ENCODE measurements at places on chromosomes 12 and 14.

- no peak for DNase-seq
These were observed 377.8 kb upstream of the TMEM132C start for GRCh38 chr12:127888943-127889719.

- DNase-seq: no peak
These were observed 192.4 kb downstream of the TMX1 start for GRCh38 chr14:51432302-51432948.

GRCh38 chr14:47259796-47260195 is 415.6 kb downstream of the MDGA2 start:
- no peak for DNase-seq

GRCh38 chr12:53843545-53843944 is 91.8 kb upstream of the CISTR start:
- DNase-seq: no peak

- DNase-seq: no peak
These were observed 435.2 kb upstream of the DCN start for GRCh38 chr12:91617818-91618217.

DNA sequence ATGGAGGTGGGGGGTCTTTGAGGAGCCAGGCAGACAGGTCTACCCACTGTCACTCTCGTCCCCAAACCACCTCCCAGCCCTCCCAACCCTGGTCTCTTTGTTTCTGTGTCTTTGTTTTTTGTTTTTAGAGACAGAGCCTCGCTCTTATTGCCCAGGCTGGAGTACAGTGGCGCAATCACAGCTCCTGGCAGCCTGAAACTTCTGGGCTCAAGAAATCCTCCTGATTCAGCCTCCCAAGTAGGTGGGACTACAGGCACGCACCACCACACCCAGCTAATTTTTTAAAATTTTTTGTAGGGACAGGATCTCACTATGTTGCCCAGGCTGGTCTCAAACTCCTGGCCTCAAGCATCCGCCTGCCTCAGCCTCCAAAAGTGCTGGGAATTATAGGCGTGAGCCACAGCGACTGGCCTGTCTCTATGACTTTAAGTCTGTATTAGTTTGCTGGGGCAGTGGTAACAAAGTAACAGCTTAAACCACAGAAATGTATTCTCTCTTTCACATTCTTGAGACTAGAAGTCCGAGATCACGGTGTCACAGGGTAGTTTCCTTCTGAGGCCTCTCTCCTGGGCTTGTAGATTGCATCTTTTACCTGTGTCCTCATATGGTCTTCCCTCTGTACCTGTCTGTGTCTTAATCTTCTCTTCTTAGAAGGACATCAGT is 26.1 kb downstream of the DTX1 start:
- no peak for DNase-seq

GRCh38 chr14:58650857-58651256 is 13.1 kb downstream of the DACT1 start:
- no peak for DNase-seq

DNA sequence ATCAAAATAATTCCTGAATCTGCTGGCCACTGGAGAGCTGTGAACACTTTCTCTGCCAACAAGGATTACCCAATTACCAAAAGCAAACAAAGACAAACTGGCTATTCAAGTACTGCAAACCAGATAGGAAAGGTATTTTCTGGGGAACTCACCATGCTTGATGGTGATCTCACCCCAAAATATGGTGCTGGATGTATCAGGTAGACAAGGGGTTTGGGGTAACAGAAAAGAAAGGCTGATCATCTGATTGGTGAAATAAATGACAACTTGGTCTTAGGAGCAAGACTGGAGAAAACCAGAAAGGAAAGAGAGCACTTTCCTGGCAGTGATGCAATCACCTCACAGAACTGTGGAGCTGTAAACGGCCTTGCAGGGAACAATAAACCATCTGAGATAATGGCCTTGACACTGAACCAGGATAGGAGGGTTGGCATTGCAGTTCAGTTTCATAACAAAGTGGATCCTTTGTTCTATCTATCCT is 31.0 kb upstream of the NPFF start:
- no peak for DNase-seq

DNA sequence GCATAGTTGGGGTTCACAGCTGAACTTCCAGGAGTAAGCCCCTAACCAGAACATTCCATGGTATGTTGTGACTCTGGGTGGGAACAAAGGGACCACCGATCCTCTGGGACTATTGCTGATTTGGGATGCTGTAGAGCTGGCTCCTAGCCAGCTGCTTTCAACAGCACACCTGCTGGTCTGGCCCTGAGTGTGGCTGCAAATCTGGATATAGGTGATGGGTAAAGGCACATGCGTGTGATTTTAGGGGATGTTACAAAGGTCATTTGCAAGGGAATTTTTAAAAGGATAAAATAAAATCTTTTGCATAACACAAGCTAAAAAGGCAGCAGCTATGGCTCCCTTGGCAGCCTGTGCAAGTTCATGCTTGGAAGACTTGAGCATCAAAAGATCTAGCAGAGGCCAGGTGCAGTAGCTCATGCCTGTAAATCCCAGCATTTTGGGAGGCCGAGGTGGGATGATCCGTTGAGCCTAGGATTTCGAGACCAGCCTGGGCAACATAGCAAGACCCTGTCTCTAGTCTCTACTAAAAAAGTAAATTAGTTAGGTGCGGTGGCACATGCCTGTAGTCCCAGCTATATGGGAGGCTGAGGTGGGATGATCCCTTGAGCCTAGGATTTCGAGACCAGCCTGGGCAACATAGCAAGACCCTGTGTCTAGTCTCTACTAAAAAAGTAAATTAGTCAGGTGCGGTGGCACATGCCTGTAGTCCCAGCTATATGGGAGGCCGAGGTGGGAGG is 1.6 kb downstream of the ALDH2 start:
- DNase-seq: no peak

GRCh38 chr12:18074001-18074400 is 16.0 kb downstream of the RERGL start:
- no peak for DNase-seq

DNA sequence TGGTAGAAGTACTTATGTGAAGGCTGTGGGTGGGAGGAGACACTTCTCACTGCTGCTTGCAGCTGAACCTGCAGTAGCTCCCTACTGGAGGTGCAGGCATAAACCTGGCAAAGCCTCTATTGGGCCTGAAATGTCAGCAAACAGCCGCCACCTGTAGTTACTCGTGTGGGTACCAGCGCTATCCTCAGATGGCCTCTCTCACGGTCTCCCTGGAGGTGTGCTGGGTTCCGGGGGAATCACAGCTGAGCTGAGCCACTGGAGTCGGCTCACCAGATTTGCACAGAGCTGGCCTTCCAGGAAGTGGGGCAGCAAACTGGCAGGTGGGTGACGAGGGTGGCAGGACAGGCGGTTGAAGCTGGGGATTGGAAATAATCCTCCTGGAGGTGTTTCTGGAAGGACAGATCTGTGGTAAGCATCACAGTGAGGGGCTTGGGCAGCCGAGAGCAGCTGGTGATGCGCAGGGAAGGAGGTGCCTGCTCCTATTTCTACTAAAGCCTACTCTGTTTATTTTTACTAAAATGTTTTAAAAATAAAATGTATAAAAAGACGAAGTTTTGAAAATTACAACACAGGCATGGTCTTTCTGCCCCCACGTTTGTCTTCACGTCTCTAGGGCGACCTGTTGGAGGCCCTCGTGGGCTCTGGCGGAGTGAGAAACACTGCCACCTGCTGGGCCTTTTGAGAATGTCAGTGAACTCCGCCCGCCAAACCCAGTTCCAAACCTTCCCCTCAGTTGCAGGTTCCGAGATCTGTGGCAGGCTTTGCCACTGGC is 67.8 kb upstream of the PLEKHG3 start:
- peak; percentile 50 for DNase-seq

GRCh38 chr12:76025601-76026575 is 5.7 kb downstream of the PHLDA1 start:
- no peak for DNase-seq

- DNase-seq: no peak
These were observed 520.1 kb downstream of the RMST start for GRCh38 chr12:97982684-97983083.

GRCh38 chr12:62730649-62731048 is 204.3 kb downstream of the PPM1H start:
- no peak for DNase-seq

GRCh38 chr12:115227137-115227615 is 543.2 kb upstream of the TBX3 start:
- no peak for DNase-seq

DNA sequence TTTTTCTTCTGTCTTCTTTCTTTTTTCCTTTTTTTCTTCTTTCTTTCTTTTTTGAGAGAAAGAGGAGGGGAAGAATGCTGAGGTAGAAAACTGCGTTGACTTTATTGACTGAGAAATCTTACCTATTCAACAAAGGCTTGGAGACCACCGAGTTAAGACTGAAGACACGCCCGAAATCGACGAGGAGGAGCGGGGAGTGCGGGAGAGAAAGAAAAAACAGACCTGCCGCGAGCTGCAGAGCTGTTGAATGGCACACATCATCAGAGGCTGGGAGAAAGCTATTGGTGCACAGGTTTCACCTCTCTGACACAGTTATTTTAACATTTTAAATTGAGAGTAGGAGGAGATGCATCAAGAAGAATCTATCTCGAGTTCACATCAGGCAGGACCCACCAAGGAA is 5.1 kb downstream of the ASCL1 start:
- DNase-seq: no peak

- DNase-seq: no peak
These were observed 1560.7 kb upstream of the TMEM132C start for GRCh38 chr12:126706300-126706699.

DNA sequence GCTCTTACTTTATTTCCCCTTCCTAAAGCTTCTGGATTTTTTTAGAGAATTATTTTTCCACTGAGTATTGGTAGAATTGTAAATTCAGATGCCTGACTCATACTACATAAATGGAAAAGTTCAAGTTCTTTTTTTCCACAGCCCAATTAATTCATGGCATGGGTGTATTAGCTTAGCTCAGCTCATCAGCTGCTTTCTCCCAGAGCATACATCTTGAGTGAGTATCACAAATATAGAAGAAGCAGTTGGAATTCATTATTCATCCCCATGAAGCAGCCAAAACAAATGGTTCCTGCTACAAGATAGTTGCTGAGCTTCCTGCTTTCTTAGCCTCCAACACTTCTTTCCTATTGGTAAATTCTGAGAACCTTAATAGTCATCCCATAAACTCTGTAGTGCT is 105.1 kb downstream of the C12orf50 start:
- no peak for DNase-seq

- no peak for DNase-seq
These were observed 11.3 kb downstream of the DDX51 start for GRCh38 chr12:132132609-132133430.

GRCh38 chr12:1436981-1437380 is 157.4 kb downstream of the FBXL14 start:
- no peak for DNase-seq

GRCh38 chr14:100736269-100737180 is 9.8 kb downstream of the DLK1 start:
- no peak for DNase-seq

- no peak for DNase-seq
These were observed 9.8 kb upstream of the KCNA5 start for GRCh38 chr12:5033883-5034282.

- no peak for DNase-seq
These were observed 374.9 kb downstream of the SLC6A15 start for GRCh38 chr12:84537666-84538065.

DNA sequence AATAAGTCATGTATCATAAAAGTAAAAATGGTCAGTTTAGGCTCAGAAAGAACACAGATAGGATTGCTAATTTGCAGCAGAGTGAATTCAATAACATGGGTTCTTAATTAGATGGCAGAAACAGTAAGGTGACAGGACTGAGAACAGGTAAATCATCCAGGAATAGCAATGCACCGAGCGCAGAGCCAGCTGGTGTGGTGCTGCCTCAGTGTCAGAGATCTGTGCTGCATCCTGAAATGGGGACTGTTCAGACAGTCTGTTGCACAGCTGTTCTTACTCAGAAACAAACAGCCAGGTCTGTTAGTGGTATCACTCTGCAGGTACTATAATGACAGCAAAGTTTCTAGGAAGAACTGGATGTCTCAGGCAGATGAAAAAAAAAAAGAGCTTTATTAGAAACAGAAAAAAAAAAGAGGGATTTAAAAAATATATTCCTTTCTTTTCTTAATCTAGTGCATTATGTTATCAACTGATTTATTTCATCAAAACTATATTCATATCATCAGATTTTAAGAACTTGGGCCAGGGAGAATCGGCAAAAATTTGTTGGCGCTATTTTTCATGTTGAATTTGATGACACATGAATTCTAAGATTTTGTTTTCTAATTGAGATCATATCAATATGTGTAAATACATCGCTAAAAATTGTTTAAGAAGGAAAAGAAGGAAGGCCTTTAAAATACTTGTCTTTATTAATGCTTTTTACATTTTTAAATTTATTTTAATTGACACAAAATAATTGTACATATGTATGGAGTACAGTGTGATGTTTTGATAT is 501.8 kb downstream of the PRKD1 start:
- DNase-seq: no peak

- no peak for DNase-seq
These were observed 125.3 kb upstream of the HIF1A start for GRCh38 chr14:61569812-61570548.

- no peak for DNase-seq
These were observed 394.2 kb downstream of the DPF3 start for GRCh38 chr14:72499746-72500145.

DNA sequence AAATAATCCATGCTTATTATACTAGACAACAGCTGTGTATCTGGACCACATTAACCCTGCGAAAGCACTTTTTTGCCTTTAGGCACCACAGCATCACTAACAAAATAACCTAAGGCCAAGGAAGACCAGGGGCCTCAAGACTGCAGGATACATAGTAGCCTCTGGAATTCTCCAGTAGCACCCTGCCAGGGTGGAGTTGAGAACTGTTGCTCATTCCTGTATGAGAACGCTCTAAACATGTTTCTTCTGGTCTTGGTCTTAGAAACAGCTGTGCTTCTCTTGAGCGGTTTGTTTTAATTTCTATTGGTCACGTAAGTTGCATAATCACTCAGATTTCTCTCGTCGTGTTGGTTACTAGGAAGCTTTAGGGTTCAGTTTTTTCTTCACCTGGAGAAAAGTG is 7.9 kb downstream of the B4GALNT3 start:
- DNase-seq: no peak

GRCh38 chr12:54337280-54337842 is 12.4 kb downstream of the COPZ1 start:
- DNase-seq: no peak

- no peak for DNase-seq
These were observed 4.3 kb upstream of the TRAF3 start for GRCh38 chr14:102772781-102773570.

DNA sequence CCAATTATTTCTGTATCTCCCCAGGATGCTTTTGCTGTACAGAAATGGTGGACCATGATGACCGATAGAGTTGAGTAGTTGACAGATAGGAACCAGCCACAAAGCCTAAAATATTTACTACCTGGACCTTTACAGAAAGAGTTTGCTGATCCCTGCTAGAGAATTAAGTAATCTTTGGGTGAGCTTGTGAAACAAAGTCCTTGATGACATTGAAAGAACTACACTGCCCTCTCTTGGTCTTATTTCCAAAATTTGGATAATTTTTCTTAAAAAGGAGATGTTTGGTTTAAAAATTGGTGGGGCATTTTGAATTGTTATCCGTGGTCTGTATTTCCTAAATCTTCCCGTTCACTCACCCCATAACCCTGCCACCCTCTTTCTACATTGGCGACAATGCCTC is 13.7 kb upstream of the TCTN1 start:
- no peak for DNase-seq

- DNase-seq: no peak
These were observed 25.1 kb upstream of the VSX2 start for GRCh38 chr14:74213907-74214803.

GRCh38 chr12:82866227-82866775 is 179.6 kb downstream of the TMTC2 start:
- DNase-seq: no peak

GRCh38 chr12:92147491-92147890 is 1.8 kb upstream of the BTG1 start:
- no peak for DNase-seq

GRCh38 chr12:66210840-66211239 is 21.8 kb downstream of the IRAK3 start:
- DNase-seq: no peak
